ENCODE measurements at places on chromosomes 13 and 19.

GRCh38 chr19:2619076-2619475, 83.4 kb downstream of the GNG7 start:
- peak; percentile 28 for DNase-seq

DNA sequence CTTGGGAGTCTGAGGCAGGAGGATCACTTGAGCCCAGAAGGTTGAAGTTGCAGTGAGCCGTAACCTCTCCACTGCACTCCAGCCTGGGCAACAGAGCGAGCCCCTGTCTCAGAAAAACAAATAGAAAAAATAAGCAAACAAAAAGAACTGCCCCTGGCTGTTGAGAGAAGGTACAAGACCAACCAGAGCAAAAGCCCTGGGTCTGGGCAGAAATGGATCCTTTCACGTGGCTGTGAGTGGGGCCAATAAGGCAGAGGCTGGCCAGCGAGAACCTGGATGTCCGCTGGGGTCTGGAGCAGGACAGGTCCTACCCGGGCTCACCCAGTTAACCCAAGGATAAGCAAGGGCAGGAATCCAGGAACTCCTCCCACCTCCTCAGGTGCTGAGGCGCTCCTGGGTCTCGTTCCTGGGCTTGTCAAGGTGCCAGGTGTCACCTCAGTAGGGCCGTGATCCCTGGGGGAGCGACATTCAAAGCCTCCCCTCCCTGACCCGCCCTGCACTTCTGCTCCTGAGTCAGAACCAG, 4.7 kb upstream of the SLC5A5 start:
- no peak for DNase-seq

GRCh38 chr13:110187641-110188161, 119.3 kb downstream of the COL4A1 start:
- DNase-seq: no peak

DNA sequence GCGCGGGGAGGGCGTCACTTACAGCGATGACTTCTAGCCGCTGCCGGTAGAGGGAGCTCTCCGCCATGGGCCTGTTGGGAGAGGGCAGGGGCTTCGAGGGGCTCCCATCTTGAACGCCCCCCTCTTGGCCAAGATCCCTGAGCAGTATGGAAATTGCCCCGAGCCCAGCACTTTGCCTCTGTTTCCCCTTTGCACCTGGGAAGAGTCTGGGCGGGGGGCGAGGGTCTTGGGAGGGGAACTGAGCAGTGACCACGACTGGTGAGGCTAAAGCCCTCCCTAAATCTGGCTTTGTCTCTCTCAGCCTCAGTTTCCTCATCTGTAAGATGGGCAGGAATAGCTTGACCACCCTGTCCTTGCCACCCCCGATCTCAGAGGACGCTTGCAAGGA, 2.8 kb downstream of the PALM3 start:
- DNase-seq: peak; percentile 68

DNA sequence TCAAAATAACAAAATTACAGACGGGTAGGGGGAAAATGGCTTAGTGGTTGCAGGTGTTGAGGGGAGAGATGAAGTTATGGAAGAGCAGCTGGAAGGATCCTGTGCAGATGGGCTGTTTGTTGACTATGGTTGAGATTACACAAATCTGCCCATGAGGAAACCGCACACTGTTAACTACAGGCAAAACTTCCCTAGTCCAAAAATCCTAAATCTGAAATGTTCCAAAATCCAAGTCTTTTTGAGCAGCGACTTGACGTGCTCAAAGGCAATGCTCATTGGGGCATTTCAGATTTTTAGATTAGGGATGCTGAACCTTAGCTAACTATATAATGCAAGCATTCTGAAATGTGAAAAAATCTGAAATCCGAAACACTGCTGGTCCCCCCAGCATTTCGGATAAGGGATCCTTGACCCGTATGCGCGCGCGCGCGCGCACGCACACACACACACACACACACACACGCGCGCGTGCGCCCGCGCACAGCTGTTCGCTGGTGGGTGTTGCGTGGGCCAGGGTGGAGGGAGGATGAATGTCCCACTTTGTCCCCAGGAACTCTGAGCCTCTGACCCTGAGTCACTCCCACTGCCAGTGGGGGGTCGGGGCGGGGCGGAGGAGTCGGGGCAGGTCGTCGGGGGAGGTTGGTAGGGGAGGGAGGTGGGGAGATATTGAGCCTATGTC, 6.8 kb downstream of the F2RL3 start:
- DNase-seq: no peak

All from B cell (primary cell).